ENCODE measurements at places on chromosomes 3 and 15.

DNA sequence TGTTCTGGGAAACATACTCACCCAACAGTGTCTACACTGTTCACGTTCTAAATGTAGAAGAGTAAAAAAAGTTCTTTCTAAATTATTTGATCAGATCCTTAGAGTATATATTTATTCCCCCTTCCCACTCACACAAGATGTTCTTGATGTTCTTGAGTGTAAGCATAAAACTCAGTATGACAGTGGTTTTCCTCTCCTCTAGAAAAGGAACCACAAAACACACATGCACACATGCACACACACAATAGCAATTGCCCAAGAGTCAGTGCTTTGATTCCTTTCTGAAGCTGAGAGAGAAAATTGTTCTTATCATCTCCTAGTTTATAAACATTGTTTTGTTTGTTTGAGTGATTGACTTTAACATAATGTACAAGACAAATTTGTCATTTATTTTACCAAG lies 123.2 kb upstream of the PHLDB2 start:
- DNase-seq, result no peak

DNA sequence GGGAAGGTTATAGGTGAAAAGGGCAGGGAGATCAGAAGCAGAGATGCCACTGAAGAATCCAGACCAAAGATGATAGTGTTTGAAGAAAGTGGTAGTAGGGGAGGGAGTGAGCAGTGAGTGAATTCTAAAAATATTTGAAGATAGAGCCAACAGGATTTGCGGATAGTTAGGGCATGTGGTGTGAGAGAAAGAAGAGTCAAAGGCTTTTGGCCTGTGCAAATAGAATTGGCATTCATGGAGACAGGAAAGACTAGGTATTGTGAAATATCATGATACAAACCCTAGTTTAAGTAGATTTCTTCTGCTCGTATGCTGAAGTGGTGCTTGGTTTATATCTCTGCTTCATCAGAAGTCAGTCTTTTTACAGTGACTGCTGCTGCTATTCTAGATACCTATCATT lies 224.2 kb upstream of the CFAP20DC start:
- no peak for DNase-seq

GRCh38 chr15:81095690-81096365 lies 38.2 kb upstream of the CFAP161 start:
- no peak for DNase-seq

GRCh38 chr3:63146154-63146553 lies 132.0 kb upstream of the SYNPR start:
- DNase-seq, result no peak

GRCh38 chr15:62958528-62959363 lies 83.8 kb upstream of the TPM1 start:
- no peak for DNase-seq

GRCh38 chr15:57306944-57307411 lies 69.3 kb upstream of the CGNL1 start:
- no peak for DNase-seq

GRCh38 chr3:43906849-43907507 lies 216.2 kb downstream of the ABHD5 start:
- DNase-seq, result no peak

- DNase-seq, result no peak
Measured at GRCh38 chr3:158659454-158660237, 12.8 kb downstream of the LXN start.

DNA sequence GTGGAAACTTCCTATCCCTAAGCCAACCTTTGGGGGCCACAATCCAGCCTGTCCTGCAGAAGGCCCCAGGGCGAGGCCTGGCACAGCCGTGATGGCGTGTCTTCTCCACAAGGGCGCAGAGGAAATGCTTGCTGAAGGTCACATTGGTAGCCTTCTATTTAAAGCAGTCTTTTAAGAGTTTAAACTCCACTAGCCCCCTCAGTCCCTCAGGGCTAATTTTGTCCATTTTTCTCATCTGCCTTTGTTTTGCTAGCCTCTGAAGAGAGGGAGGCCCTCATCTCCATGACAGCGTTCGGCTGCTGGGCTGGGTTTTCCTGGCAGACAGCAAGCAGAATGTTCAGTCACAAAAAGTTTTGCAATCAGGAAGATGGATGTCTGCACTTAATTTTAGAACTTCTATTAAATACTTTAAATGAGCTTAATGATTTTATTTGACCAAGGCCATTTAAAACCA lies 40.8 kb downstream of the RARB start:
- DNase-seq, result peak; percentile 89

DNA sequence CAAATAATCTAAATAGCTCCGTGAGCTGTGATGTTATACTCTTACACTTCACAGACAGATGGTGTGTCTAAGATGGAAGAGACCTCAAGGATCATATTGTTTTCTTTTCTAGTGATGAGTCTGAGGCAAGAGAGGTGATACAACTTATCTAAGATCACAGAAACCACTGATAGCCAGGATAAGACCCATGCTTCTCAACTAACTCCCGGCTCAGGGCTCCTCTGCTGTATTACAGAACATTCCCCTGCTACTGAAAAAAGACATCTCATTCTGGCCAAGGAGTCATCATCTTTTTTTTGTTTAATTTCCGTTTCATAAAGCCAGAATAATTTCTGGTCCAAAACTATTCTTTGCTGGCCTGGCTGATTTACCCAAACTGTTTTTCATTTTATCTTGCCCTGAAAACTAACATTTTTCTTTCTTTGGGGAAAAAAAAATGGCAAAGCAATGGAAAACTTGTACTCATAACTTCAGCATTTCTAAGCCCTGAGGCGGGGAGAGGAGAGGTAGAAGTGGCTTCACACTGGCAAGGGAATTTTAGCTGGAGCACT lies 46.9 kb upstream of the GAP43 start:
- no peak for DNase-seq

- DNase-seq, result no peak
Measured at GRCh38 chr15:62307551-62307950, 142.5 kb upstream of the C2CD4B start.

GRCh38 chr3:42149532-42149931 lies 58.4 kb downstream of the TRAK1 start:
- DNase-seq, result no peak

DNA sequence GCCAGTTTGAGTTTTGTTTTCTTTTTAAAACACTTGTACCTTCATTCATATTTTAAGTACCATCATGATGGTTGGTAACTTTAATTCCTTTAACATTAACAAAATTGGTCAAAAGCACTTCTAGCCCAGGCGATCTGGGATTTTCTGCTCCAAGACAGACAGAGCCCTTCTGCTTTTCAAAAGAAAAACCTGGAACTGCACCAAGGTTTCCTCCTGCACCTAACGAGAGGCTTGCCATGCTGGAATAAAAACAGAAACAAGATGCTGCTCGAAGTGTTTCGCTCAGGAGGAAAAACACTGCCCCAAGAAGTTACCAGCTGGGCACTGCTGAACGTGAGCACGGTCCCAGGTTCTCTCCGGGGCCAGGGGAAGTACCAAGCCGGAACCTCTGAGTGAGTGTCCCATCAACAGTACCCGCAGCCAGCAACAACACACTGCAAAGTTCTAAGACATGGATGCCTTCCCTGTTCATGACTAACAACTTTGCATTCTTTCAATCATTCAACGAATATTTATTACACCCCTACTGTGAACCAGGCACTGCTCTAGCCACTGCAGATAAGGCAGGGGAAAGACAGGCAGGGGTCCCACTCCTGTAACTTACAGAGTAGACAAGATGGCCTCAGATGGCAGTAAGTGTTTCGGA lies 98.8 kb downstream of the XXYLT1 start:
- no peak for DNase-seq

- no peak for DNase-seq
Measured at GRCh38 chr3:93923006-93923405, 50.7 kb downstream of the PROS1 start.

DNA sequence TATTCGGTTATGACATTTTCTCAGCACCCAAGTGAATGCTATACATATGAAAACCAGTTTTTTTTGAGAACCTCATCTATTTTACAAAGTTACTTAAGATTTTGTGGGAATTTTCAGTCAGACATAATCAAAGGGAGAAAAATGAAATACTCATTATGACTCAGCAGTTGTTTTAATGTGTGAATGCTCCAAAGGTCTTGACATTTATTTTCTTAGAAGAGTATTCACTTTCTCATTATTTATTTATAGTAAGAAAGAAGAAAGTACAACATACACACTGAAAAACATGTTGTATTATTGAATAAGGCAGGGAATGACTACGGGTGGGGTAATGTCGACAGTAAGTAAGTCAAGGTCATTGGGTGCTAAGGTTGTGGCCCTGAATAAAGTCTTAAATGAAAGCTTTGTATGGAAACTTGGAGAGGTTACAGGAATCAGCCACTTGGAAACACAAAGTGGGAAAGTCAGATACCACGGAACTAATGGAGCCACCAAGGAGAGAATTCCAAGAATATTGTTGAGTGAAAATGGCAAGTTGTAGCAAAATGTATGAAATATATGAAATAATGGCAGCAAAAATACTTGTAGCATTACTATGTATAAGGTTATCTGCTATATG lies 844.5 kb downstream of the TBL1XR1 start:
- no peak for DNase-seq

GRCh38 chr3:141071681-141072260 lies 20.6 kb downstream of the SPSB4 start:
- peak; percentile 80 for DNase-seq

GRCh38 chr15:77818484-77819047 lies 185.9 kb upstream of the LINGO1 start:
- no peak for DNase-seq

- DNase-seq, result no peak
Measured at GRCh38 chr15:94761574-94761973, 530.2 kb downstream of the MCTP2 start.

GRCh38 chr3:34157491-34157890 lies 359.1 kb downstream of the PDCD6IP start:
- no peak for DNase-seq

DNA sequence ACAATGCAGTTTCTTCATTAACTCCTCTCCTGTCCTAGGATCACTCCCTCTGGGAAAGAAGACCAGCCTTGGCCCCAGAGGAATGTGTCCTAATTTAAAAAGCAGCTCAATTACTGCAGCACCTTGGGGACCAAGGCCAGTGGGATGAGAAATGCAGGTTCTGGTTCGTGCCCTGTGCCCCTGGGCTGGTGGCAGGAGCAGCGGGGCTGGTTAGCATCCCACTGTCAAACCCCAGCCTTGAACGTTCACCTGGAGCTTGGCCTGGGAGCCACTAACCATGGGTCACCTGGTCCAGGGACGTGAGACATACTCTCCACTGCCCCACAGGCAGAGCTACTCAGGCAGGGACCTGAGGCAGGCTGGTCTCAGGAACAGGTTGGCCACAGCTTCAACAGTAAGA lies 8.4 kb upstream of the RTP3 start:
- DNase-seq, result no peak

- DNase-seq, result peak; percentile 28
Measured at GRCh38 chr3:127760791-127761440, 61.4 kb downstream of the MGLL start.

DNA sequence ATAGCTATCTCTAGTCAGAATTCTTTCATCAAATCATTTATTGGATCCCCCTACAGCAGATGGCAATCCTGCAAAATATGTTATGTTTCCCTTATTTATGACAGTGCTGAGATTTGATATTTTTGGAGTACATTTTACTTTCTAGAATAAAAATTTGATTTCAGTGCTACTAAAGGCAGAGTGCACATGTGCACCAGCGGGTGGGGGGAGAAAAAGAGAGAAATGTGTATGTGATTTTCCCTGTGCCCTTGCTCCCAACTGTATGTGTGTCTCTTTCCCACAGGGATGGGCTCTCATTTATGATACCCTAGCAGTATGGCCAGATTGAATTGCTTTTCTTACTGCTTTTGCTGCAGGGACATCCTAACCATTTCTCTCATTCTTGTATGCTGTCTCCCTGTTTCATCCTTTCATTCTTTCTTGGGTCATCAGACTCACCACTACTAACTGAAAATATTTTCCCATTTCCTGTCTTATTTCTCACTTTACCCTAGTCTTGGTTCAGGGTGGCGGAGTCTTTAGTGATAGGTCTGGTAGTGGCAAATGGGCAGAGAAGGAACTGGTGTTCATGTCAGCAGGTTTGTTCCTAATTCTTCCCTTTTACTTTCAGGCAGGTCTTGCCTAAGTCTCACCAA lies 140.7 kb downstream of the TCF12 start:
- DNase-seq, result no peak

- no peak for DNase-seq
Measured at GRCh38 chr3:172061724-172062184, 22.4 kb downstream of the FNDC3B start.

GRCh38 chr15:98753726-98754656 lies 105.7 kb downstream of the IGF1R start:
- DNase-seq, result no peak

- no peak for DNase-seq
Measured at GRCh38 chr15:39153058-39153714, 427.7 kb upstream of the THBS1 start.

DNA sequence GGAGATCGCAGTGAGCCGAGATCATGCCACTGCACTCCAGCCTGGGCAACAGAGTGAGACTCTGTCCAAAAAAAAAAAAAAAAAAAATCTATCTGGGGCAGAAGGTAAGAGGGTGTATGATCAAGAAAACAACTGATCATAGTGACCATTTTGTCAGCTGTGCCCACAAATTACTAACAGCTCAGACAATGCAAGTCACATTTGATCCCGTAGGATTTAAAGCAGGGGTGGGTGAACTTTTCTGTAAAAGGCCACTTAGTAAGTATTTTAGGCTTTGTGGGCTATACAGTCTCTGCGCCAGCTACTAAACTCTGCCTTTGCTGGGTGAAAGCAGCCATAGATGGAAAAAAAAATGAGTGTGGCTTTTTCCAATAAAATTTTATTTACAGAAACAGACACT lies 57.6 kb upstream of the ABI3BP start:
- DNase-seq, result no peak

DNA sequence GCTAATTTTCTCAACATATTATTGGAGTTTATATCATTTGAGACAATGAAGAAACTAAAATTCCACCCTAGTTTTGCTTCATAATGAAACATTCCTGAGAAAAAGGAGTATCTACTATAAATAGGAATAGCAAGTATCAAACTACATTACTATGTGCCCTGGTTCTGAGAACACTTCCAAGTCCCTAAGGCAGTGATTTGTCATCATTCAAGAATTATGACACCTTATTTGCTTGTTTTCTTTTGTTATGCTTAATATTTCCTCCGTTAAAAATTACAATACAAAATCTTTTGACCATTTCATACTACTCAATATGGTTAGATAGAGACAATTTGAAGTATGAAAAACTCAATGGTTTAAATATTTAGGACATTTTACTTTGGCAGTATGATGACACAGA lies 707.8 kb upstream of the GOLIM4 start:
- no peak for DNase-seq

GRCh38 chr15:93894438-93895036 lies 336.8 kb upstream of the MCTP2 start:
- DNase-seq, result no peak

DNA sequence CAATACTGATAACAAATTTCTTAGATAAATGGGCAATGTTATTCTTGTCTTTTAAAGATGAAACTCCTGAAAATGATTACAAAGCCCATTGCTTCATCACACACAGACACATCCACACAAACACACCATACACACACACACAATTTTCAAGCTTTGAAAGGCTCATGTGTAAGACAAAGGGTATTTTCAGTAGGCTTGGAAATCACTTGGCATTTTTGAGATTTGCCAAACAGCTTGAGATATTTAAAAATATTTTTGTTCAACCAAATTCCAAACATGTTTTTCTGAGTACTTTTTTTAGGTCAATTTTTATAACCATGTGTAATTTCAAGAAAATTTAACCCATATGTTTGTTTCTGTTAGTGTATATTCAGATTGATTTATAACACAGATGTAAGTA lies 283.7 kb downstream of the ROBO2 start:
- no peak for DNase-seq

- no peak for DNase-seq
Measured at GRCh38 chr3:19888428-19889152, 45.4 kb downstream of the EFHB start.

- DNase-seq, result no peak
Measured at GRCh38 chr3:162269636-162270458, 773.2 kb downstream of the OTOL1 start.
